ENCODE measurements at places on chromosomes 1 and 21.

DNA sequence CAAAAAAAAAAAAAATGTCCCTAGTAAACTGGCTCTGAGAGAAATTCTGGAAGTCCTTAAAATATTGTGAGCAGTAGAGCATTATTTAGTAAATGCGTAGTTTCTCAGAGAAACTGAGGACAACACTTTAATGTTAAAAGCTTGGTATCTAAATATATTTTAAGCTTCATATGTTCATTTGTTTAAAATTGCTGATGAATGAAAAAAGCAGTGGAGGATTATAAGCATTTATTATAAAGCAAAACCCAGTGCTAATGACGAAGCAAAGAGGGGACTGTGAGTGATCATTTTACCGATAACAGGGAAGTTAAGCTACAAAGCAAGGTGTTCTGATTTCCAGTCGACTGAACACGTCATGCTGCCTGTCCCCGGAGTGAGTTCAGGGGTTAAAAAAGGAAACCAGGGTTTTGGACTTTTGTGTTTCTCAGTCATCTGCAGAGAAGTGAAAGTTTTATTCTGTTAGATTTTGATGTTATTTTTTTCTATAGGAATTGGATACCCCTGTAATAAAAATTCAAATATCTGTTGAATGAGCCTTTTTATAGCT lies 64.5 kb upstream of the SCCPDH start:
- no peak for DNase-seq

GRCh38 chr21:23694390-23694789 lies 1912.9 kb downstream of the MRPL39 start:
- DNase-seq: no peak

DNA sequence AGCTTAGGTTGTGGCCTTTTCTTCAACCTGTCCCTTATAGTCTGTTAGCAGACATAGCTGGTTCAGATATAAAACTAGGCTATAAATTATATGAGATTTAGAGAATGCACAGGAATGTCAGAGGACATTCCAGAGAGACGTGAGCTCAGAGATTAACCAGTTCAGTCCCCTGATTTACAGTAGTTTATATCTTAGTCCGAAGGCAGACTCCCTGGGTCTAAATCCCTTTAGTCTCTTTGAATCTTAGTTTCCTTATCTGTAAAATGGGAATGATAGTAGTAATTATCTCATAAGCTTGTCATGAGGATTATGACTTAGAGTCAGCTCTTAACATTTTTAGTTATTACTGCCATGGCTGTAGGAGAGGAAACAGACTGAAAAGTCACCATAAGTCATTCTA lies 45.5 kb upstream of the PLXNA2 start:
- DNase-seq: no peak

DNA sequence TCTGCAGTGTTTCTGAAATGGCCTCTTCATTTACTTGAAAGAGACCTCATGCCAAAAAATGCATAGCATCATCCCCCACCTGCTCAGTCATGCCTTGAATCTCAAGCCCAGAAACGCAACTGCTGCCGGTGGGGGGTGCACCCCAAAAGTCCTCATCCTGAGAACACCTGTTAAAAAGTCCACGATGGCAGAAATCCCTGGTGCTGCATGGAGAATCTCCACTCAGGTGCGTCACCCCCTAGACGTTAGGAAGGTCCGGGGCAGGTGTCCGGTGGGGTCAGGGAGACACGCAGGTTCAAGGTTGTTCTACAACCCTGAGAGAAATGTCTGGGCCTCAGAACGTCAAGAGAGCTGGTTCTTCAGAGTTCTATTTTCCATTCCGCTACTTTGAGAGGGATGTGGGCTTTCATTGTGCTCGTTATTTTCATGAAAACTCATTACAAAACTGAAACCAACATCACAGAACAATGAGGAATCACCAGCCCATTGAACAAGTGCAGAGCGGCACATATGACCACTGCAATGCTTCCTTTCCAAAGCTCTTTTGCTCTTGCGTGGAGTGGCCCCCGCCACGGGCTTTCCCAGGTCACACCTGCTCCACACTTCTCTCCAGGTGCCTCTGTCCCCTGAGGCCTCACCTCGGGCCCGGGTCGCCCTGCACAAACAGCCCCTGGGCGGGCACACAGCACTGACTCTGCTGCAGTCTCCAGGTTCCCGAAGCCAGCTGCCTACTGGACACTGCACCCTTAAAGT lies 201.9 kb downstream of the TOMM20 start:
- DNase-seq: peak; percentile 33

GRCh38 chr1:71001624-71002023 lies 46.0 kb downstream of the PTGER3 start:
- no peak for DNase-seq

DNA sequence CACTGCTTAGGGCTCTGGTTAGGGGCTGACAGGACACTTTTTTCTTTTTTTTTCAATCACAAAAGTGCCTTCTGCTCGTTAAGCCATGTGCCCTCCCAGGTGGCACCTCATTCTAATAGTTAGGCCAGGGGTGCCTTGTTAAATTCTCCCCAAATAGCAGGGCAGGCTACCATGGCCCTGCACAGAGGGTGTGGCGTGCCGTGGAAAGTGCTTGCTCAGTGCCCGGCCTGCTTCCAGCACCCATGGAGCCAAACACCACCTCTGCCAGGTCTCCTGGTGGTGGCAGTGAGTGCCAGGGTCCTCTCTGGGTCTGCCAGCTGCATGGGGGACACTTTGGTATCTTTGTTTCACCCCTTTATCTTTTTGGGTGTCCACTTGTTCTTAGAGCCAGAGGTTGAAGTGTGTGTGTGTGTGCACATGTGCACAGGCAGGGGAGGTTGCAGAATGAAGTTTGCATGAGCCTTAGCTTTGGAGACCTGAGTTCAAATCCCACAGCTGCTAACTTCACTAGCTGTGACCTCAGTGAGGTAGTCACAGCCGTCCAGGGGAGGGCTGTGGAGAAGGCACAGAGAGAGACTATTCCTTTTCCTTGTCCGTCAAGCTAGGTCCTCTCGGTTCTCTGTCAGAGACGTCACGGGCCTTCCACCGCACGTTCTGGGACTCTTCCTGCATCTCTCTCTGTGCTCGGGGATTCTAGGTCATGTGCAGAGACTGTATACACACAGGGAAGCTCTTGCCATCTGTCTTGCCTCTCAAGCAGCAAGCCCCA lies 39.9 kb upstream of the CSF3R start:
- DNase-seq: no peak

DNA sequence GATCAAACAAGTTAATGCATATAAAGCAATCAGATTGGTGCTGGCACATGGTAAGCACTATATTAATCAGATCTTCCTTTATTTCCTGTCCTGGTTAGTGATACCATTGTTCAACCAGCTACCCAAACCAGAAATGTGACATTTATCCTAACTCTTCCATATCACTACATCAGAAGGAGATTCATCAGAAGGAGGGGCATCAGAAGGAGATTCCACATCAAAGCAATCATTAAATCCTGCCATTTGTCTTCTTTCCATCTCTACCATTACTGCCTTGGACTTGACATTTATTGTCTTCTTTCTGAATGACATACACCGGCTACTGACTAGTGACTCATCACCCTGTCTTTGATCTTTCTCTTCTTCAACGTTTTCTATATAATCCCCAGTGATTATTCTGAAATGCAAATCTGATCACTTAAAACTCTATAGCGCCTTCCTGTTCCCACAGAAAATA lies 75.0 kb downstream of the DNM3 start:
- no peak for DNase-seq

GRCh38 chr1:217482356-217483102 lies 148.4 kb downstream of the GPATCH2 start:
- DNase-seq: no peak

- no peak for DNase-seq
Observed at GRCh38 chr1:190754666-190755065, 277.0 kb upstream of the BRINP3 start.

- no peak for DNase-seq
Observed at GRCh38 chr1:106925750-106926149, 130.7 kb upstream of the PRMT6 start.

DNA sequence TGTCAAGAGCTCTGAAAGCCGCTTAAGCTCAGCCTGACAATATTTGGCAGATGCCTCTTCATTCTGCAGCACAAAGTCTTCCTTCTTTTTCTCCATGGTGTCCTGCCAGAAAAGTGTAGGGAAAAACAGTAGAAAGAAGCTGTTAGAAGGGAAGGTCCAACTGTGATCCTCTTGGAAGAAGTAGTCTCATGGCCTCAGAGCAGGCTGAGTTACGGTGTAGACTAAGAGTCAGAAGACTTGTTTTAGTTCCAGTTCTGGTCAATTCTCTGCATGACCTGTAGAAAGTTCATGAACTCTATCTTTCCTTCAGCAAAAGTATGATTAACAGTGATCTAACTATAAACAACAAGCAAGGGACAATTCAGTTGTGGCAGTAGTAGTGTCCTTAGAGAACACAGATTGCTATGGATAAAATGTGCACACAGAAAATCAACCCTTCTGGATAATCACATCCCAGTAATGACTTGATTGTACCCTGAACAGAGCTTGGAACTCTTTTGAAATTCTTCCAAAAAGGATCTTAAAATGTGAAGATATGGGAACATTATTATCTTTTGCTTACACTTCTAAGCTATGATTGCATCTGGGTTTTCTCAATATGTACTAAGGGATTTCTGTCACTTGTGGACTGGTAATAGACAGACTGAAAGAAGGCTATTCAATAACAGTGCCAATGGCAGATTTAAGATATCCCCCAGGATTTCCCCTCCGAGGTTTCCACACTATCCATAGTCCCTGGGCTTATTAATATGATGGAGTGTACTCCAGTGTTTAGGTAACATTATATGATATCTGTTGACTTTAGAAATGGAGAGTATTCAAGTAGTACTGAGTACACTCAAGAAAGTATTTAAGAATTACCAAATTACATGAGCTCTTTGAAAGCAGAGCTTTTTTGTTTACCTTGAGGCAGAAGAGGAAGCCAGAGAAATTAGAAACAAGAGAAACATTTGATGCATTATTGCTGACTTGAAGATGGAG lies 22.1 kb upstream of the GBP2 start:
- no peak for DNase-seq

DNA sequence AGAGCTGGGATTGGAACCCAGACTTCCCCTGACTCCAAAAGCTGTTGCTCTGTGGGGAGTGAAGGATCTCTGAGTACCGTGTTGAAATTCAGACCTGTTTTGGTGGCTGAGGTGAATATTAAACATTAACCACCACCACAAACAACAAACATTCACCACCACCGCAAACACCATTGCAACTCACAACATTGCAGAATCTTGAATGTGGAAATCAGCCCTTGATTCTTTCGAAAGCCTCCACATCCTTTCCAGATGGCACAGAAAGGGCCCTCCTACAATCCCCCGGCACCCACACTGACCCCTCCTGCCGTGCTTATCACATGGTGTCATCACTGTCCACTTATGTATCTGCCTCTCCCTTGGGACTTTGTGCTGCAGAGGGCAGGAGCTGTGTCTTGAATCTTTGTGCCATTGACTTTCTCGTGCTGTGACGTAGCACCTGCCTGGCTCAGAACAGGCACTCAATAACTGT lies 1.4 kb downstream of the CDA start:
- no peak for DNase-seq

DNA sequence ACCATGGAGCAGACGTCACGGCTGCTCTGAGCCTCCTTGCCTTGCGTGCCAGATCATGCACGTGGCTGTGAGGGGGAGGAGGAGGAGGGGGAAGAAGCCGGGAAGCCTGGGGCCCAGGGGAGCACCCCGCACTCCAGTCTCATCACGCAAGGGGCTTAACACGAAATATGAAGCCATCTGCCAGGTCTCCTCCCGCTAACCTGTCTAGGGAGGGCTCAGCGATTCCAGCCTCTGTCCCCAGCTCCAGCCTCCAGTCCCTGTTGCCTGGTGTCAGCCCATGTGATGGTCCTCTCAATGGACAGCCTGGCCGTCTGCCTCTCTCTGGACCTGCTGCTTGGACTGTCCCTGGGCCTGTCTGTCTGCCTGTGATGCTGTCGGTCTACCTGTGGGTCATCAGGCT lies 22.5 kb upstream of the C1QA start:
- DNase-seq: no peak

DNA sequence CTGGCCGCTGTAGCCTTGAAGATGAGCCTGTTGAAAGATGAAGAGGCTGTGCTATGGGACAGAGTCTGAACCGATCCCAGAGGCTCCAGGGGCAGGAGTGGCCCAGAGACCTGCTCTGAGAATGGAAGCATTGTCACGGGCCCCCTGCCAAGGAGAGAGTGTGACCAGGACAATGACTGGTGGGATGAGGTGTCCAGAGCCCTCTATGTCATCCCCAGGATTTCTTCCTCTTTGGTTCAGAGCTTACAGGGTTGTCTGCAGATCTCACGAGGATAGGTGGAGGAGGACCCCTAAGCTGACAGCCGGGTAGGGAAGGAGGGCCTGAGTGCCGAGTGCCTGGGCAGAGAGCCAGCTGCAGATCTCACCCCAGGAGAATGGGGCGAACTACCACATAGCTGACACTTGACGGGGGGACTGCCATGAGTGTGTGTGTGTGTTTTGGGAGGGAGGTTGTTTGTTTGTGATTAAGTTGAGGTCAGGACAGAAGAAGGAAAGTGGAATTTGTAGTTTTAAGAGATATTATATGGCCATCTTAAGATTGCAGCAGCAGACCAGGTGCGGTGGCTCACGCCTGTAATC lies 25.4 kb downstream of the PIK3CD start:
- DNase-seq: no peak

GRCh38 chr1:114117654-114118053 lies 36.0 kb downstream of the SYT6 start:
- no peak for DNase-seq

GRCh38 chr1:174777262-174777661 lies 222.5 kb upstream of the CACYBP start:
- DNase-seq: no peak

- DNase-seq: no peak
Observed at GRCh38 chr1:228333739-228334115, 72.9 kb downstream of the TRIM11 start.

- DNase-seq: no peak
Observed at GRCh38 chr21:37233551-37234146, 33.5 kb downstream of the VPS26C start.

DNA sequence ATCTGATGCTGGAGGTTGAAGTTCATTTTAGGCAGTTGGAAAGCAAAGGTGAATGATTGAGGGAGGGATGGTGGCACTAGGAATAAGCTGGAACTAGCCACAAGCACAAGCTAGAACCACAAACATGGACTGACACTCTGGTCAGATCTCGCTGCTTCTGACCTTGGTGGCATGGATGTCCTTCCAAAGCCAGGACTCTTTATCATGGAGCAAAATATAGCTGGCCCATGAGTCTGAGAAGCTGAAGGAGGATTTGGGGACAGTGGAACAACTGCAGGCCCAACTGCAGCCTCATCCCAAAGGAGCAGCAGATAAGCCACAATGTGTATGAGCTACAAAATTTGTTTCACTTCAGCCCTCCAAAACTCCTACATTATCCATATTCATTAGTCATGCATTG lies 35.5 kb downstream of the SRSF11 start:
- no peak for DNase-seq

DNA sequence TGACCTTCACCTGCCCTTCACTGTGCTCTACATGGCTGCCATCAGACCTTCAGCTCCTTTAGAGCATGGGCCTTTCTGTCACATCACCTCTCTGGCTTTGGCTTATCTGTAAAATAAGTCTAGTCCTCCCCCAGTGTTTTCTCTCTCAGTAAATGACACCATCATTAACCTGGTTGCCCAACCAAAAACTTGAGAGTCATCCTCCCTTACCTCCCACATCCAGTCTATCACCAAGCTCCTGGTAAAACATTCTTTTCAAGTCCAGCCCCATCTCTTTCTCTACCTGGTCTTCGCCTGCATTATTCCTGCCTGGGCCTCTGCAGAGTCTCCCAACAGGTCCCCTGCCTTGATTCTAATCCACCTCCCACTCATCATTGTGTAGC lies 13.1 kb downstream of the SLC26A9 start:
- DNase-seq: no peak
